Neural progenitor cell (in vitro differentiated cells): ENCODE measurements at places on chromosomes 5 and 9. TPM values are rescaled to one million over a fixed set of nuclear protein-coding genes. Genes with fewer than 3 reads are reported as not detected.

CBY3 gene
- not detected in 2 replicates for total RNA-seq

DNA sequence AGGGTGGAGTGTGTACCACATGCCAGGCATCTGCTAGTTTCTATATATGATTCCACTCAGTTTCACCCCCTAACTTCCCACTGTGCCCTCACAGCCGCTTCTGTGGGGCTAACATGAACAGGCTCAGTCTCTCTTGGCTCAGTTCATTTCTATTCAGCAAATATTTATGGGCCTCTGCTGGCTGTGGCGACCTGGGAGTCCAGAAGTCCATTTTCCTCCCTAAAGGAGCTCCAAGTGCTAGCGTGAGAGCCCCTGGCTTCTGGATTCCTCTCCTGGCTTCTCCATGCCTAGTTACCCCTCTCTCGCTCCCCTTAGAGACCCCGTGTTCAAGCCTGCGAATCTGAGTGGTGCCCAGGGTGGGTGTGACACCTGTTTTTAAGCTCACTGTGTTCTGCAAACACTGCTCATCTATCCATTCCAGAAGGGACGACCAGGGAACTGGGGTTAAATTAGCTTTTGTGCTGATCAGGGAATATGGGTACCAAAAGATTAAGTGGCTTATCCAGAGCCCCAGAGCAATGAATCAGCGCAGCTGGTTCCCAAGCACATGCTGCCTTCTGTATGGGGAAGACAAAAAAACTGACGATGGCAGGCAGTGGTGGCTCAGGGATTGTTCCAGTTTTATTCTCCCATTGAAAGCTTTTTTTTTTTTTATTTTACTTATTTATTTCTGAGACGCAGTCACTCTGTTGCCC, 57.6 kb downstream of the HMCN2 start:
- H3K27me3 ChIP-seq: no peaks in the 10 kb centered on the region
- H3K27ac ChIP-seq: no peak overlapping the region
- H3K4me3 ChIP-seq: no peak overlapping the region
- H3K4me1 ChIP-seq: peaks cover 12% of the 10 kb centered on the region
- DNase-seq: no peak

SAXO1 gene
- total RNA-seq: 0.09 and 0.15 TPM in 2 replicates

GRCh38 chr5:7405277-7405676, 9.3 kb downstream of the ADCY2 start:
- H3K27me3 ChIP-seq: no peaks in the 10 kb centered on the region
- H3K36me3 ChIP-seq: no peaks in the 10 kb centered on the region
- H3K4me1 ChIP-seq: no peaks in the 10 kb centered on the region
- no peak overlapping the region for H3K4me3 ChIP-seq
- no peak for DNase-seq
- H3K27ac ChIP-seq: no peak overlapping the region

DNA sequence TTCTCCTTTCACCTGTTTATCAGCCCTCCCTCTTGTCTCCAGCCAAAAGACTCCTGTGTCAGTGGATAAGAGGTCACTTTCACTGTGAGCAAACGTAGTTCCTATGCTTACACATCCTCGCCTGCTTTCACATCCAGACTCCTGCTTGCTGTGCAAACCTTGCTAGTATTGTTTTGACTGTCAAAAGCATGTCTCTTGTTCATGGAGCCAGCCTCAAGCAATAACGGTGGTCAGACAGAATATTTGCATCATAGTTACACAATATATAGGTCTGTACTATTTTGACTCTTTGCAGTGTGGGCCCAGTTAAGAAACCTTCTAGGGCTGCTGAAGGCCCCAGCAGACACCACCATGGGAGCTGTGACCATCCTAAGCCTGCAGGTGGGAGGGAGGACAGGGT, 420.0 kb downstream of the SEMA5A start:
- no peaks in the 10 kb centered on the region for H3K27me3 ChIP-seq
- no peak overlapping the region for H3K4me3 ChIP-seq
- H3K27ac ChIP-seq: no peak overlapping the region

DNA sequence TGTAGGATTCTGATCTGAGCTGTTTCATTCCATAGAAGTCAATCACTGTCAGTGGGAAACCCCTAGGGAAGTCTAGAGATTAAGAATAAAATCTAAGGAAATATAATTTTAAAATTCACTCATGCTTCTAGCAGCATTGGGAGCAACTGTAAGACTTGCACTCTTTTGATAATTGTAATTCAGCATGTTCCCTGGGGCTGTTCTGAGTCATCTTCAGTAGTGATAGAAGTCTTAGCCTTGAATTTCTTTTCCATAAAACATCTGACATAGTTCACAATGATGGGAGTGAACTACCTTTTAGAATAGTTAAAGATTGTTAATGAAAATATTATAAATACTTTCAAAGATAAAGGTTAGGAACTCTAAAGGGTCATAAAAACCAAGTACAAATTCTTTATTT, 935.8 kb downstream of the DTWD2 start:
- no peaks in the 10 kb centered on the region for H3K36me3 ChIP-seq
- no peak overlapping the region for H3K4me3 ChIP-seq
- H3K27ac ChIP-seq: no peak overlapping the region
- H3K27me3 ChIP-seq: no peaks in the 10 kb centered on the region
- DNase-seq: no peak
- no peaks in the 10 kb centered on the region for H3K4me1 ChIP-seq

BHMT2 gene
- not detected in 2 replicates for total RNA-seq

WDR5 gene
- 26.7 and 48.7 TPM in 2 replicates for total RNA-seq

- H3K27ac ChIP-seq: no peak overlapping the region
- H3K27me3 ChIP-seq: no peaks in the 10 kb centered on the region
- no peaks in the 10 kb centered on the region for H3K36me3 ChIP-seq
- H3K4me1 ChIP-seq: peaks cover 5% of the 10 kb centered on the region
- no peak overlapping the region for H3K4me3 ChIP-seq
Measured at GRCh38 chr5:137055271-137055872, 443.8 kb downstream of the SPOCK1 start.

- no peaks in the 10 kb centered on the region for H3K27me3 ChIP-seq
- H3K36me3 ChIP-seq: no peaks in the 10 kb centered on the region
- H3K27ac ChIP-seq: no peak overlapping the region
- DNase-seq: no peak
- peaks cover 44% of the 10 kb centered on the region for H3K4me1 ChIP-seq
Measured at GRCh38 chr9:126341902-126342301, 15.3 kb downstream of the MVB12B start.

SLC25A48 gene
- total RNA-seq: not detected in 2 replicates

DNA sequence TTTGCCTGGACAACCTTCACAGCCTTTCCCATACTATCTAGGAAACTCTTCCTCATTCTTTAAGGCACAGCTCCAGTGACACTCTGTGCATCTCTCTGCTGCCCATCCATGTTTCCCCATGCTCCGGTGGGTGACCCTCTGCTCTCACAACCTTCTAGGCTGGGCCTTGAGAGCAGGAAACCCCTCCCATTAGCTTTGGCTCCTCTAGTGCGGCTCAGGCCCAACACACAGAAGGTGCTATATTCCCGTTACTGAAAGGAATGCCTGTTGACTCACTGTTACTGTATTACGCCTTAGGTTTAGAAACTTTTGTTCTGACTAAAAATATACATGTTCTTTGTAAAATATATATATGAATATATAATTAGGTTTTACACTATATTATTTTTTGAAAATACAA, 8.1 kb upstream of the CCL28 start:
- DNase-seq: no peak
- H3K4me1 ChIP-seq: no peaks in the 10 kb centered on the region
- no peaks in the 10 kb centered on the region for H3K36me3 ChIP-seq
- H3K27me3 ChIP-seq: no peaks in the 10 kb centered on the region
- no peak overlapping the region for H3K4me3 ChIP-seq
- H3K27ac ChIP-seq: no peak overlapping the region

DPYSL3 gene
- total RNA-seq: 414 and 462 TPM in 2 replicates

GLDC gene
- 81.6 and 100 TPM in 2 replicates for total RNA-seq

DNA sequence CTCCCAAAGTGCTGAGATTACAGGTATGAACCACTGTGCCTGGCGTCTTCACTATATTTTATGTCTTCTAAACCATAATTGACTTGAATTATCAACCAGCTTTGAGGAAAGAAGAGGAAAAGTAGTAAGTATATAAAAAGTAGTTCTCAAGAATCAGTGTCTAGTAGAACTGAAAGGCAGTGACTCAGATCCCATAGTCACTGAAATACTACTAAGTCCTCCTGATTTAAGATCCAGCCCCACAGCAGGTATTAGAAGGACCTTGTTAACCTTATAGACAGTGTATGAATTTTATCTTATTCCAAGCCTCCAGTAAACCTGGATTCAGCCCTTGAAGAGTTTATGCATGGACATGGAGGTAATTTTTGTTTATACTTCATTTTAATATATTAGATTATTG, 31.5 kb downstream of the LNPEP start:
- H3K4me3 ChIP-seq: no peak overlapping the region
- H3K27ac ChIP-seq: no peak overlapping the region
- no peaks in the 10 kb centered on the region for H3K27me3 ChIP-seq
- H3K4me1 ChIP-seq: no peaks in the 10 kb centered on the region
- DNase-seq: no peak

CCNO gene
- total RNA-seq: 0.93 TPM in 1 of 2 replicates, not detected in the other

DNA sequence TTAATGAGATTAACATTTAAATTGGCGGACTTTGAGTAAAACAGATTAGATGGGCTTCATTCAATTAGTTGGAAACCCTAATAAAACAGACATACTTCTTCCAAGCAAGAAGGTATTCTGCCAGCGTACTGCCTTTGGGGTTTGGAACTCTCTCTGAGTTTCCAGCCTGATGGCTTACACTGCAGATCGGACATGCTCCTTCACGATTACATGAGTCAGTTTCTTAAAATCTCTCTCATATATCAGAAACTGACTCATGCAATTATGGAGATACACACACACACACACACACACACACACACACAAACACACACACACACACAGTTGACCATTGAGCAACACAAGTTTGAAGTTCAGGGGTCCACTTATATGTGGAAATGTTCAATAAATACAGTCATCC, 789.4 kb downstream of the CDH12 start:
- H3K4me3 ChIP-seq: no peak overlapping the region
- H3K36me3 ChIP-seq: no peaks in the 10 kb centered on the region
- no peaks in the 10 kb centered on the region for H3K27me3 ChIP-seq

GRCh38 chr5:154753792-154754191, 1.4 kb upstream of the LARP1 start:
- no peaks in the 10 kb centered on the region for H3K36me3 ChIP-seq
- H3K4me1 ChIP-seq: peaks cover 22% of the 10 kb centered on the region
- H3K27ac ChIP-seq: no peak overlapping the region
- peak overlapping the region; percentile 36 for H3K4me3 ChIP-seq

- no peak for DNase-seq
- no peaks in the 10 kb centered on the region for H3K4me1 ChIP-seq
- no peak overlapping the region for H3K27ac ChIP-seq
- no peak overlapping the region for H3K4me3 ChIP-seq
Measured at GRCh38 chr5:173472164-173472563, 143.9 kb upstream of the STC2 start.

GRCh38 chr9:133731876-133732638, 6.1 kb downstream of the SARDH start:
- no peak overlapping the region for H3K27ac ChIP-seq
- H3K4me3 ChIP-seq: no peak overlapping the region
- H3K36me3 ChIP-seq: no peaks in the 10 kb centered on the region
- peak; percentile 84 for DNase-seq
- peaks cover 6% of the 10 kb centered on the region for H3K4me1 ChIP-seq
- H3K27me3 ChIP-seq: no peaks in the 10 kb centered on the region

- H3K4me1 ChIP-seq: peaks cover 6% of the 10 kb centered on the region
- DNase-seq: no peak
- no peak overlapping the region for H3K4me3 ChIP-seq
- H3K27me3 ChIP-seq: no peaks in the 10 kb centered on the region
- no peaks in the 10 kb centered on the region for H3K36me3 ChIP-seq
- H3K27ac ChIP-seq: no peak overlapping the region
Measured at GRCh38 chr5:3251784-3252183, 343.8 kb upstream of the IRX1 start.

DNA sequence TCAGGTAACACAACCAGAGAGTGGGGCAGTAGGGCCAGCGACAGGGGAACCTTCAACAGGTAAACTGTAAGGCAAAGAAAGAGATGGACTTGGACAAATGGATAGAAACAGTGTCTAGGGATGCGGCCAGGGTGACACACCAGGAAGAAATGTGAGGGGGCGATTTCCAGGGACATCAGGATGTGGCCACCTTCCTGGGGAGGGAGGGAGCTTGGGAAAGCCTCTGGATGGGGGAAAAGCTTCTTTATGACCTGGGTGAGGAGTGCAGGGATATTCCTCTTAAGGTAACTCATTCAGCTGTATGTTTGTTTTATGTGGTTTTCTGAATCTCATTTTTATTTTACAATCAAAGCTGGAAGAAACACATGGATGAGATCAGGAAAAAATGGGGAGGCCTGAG, 11.9 kb upstream of the NXNL2 start:
- no peaks in the 10 kb centered on the region for H3K36me3 ChIP-seq
- DNase-seq: no peak
- peaks cover 6% of the 10 kb centered on the region for H3K4me1 ChIP-seq
- no peak overlapping the region for H3K4me3 ChIP-seq

SLC6A7 gene
- not detected in 2 replicates for total RNA-seq

GRCh38 chr9:82490019-82490499, 501.5 kb downstream of the SPATA31D1 start:
- H3K36me3 ChIP-seq: no peaks in the 10 kb centered on the region
- no peaks in the 10 kb centered on the region for H3K27me3 ChIP-seq
- H3K4me3 ChIP-seq: no peak overlapping the region
- peak; percentile 12 for DNase-seq
- H3K4me1 ChIP-seq: peaks cover 20% of the 10 kb centered on the region

DNA sequence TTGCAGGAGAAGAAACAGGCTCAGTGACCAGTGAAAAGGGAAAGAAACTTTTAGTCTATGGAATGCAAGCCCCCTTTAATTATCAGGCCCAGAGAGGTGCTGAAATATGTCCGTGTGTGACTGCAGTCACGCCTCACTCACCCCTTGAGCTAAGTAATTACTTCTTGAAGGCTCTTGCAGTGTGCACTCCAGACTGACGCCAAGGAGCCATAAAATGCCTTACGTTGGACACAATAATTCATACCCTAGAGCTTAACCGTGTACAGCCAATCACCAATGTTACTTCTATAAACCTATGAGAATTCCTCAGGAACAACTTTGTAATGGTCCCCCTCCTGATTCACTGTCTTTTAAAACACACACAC, 242.2 kb downstream of the SYK start:
- no peaks in the 10 kb centered on the region for H3K27me3 ChIP-seq
- no peak for DNase-seq
- no peaks in the 10 kb centered on the region for H3K36me3 ChIP-seq

DNA sequence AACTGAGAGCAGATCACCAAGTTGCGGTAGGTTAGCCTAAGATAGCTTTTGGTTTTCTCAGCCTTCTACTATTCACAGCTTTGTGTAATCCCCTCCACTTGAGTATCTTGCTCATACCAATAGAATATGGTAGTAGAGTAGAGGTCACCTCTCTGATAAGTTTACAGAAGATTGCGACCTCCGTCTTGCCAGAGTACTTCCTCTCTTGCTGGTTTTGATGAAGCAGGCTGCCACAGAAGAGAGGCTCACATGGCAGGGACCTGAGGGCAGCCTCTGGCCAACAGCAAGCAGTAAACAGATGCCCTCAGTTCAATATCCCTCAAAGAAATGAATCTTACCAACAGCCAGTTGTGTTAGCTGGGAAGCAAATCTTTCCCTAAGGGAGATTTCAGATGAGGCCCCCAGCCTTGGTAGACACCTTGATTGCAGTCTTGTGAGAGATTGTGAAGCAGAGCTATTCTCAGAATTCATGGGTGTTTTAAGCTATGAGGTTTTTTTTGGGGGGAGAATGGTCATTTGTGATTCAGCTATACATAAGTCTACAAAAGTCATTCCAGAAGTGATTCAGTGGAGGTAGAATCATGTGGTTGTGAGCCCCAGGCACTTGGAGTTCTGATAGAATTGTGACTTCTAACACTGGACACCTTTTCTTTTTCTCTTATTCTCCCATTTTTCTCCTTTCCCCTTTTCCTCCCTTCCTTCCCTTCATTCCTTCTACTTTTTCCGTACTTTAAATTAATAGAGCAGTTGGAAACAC, 22.7 kb upstream of the CDKN2B start:
- H3K4me1 ChIP-seq: no peaks in the 10 kb centered on the region
- H3K27me3 ChIP-seq: no peaks in the 10 kb centered on the region
- DNase-seq: no peak
- no peak overlapping the region for H3K27ac ChIP-seq
